ENCODE measurements at places on chromosomes 5 and 9. TPM values are rescaled to one million over a fixed set of nuclear protein-coding genes. Genes with fewer than 3 reads are reported as not detected.

DNA sequence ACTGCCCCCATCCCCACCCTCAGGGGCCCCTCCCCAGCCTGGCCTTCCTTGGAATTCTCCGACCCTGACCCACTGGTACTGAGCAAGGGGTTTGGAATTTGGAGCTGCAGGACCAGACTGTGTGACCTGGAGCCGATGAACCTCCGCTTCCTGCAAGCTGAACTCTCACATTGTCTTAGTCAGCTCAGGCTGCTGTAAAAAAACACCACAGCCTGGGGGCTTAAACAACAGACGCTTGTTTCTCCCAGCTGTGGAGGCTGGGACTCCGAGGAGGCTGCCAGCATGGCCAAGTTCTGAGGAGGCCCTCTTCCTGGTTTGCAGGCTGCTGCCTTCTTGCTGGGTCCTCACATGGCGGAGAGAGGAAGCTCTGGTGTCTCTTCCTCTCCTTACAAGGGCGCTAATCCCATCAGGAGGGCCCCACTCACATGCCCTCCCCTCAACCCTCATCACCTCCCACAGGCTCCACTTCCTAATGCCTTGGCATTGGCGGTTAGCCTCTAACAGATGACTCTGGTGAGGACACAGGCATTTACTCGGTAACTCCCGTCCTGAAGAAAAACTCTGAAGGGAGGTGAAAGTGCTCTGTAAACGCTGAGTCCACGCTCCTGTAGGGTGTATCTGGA is 42.4 kb downstream of the C5orf15 start:
- DNase-seq = no peak
- peaks cover 14% of the 10 kb centered on the region for H3K4me1 ChIP-seq
- no peaks in the 10 kb centered on the region for H3K27me3 ChIP-seq
- H3K4me3 ChIP-seq = no peak overlapping the region
- H3K27ac ChIP-seq = no peak overlapping the region

GRCh38 chr5:72815580-72816283 is 729 bp upstream of the TNPO1 start:
- no peaks in the 10 kb centered on the region for H3K27me3 ChIP-seq
- DNase-seq = no peak
- H3K4me3 ChIP-seq = peak overlapping the region; percentile 78
- H3K4me1 ChIP-seq = peaks cover 17% of the 10 kb centered on the region
- peak overlapping the region; percentile 99 for H3K27ac ChIP-seq

DNA sequence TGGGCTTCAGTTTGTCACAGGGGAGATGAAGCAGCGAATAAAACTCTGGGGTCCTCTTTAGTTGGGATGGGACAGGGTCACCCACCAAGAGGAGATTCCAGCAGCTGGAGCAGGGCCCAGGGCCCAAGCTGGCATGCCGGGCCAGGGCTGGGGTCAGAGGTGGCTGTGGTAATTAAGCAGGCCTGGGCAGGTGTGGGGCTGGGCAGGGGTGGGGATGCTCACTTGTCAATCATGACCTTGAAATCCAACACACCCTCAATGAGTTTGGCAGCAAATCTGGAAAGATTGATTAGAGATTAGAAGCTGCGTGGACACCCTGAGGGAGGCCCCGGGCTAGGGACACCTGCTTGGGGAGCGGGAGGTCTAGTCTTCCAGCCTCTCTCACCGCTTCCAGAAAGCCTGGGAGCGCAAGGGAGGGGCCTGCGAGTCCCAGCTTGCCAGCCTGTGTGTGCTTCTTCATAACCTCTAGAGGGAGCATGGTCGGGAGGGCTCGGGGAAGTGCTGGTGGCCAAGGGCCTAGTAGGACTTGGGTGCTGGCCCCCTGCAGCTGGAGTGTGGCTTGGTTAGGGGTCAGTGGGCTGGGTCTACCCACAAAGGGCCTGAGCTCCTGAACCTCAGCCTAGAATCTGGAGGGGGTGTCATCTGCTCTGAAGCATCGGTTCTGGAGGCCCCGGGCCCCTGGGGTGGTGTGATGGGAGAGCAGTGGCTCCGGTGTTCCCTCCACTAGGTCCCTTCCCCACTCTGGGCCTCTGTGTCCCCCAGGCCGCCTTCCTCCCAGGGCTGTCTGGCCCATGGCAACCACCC is 7.6 kb downstream of the CRAT start:
- no peaks in the 10 kb centered on the region for H3K36me3 ChIP-seq
- DNase-seq = peak; percentile 64
- peaks cover 10% of the 10 kb centered on the region for H3K4me1 ChIP-seq
- no peaks in the 10 kb centered on the region for H3K27me3 ChIP-seq
- no peak overlapping the region for H3K27ac ChIP-seq
- no peak overlapping the region for H3K4me3 ChIP-seq

DNA sequence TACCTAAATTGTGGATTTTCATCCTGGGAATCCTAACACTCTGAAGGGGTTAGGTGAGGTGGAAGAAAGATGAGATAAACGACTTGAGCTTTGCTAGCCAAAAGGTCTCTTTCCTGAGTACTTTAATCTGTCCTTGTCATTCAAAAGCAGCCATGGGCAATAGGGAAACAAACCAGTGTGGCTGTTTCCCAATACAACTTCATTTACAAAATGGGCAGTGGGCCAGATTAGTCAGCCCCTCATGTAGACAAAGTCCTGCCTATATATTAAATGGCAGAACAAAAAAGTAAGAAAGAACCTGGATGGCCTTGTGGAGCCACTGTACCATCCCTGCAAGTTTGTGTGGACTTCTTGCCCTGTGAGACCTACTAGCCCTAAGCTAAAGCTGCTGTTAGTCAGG is 51.0 kb upstream of the NFIL3 start:
- H3K27me3 ChIP-seq = no peaks in the 10 kb centered on the region
- H3K4me3 ChIP-seq = no peak overlapping the region
- no peaks in the 10 kb centered on the region for H3K36me3 ChIP-seq
- no peaks in the 10 kb centered on the region for H3K4me1 ChIP-seq
- no peak overlapping the region for H3K27ac ChIP-seq

- no peak overlapping the region for H3K4me3 ChIP-seq
- H3K27me3 ChIP-seq = peaks cover 59% of the 10 kb centered on the region
- no peaks in the 10 kb centered on the region for H3K36me3 ChIP-seq
- peaks cover 29% of the 10 kb centered on the region for H3K4me1 ChIP-seq
These were observed 8.4 kb downstream of the IRX2 start for GRCh38 chr5:2742921-2743679.

- H3K27ac ChIP-seq = peak overlapping the region; percentile 98
- H3K36me3 ChIP-seq = no peaks in the 10 kb centered on the region
- H3K27me3 ChIP-seq = no peaks in the 10 kb centered on the region
- H3K4me3 ChIP-seq = no peak overlapping the region
- H3K4me1 ChIP-seq = peaks cover 39% of the 10 kb centered on the region
- DNase-seq = peak; percentile 83
These were observed 25.1 kb upstream of the CDKN2AIPNL start for GRCh38 chr5:134436523-134437339.

DNA sequence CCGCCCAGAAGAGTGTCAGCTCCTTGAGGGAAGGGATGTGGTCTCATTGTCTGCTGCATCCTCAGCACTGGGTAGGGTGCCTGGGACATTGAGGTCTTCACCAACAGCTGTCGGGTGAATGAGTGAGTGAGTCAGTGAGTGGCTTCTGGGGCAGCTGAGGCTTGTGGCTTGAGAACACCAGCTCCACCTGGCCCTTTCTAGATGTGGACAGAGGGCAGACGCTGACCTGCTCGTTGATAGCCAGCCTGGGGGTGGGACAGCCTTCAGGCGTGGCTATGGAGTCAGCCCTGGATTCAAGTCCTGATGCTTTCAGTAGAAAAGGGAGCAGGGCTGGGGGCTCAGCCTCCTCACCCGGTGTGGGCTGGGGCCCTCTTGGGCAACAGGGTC is 215.1 kb downstream of the C9orf50 start:
- DNase-seq = no peak
- peaks cover 59% of the 10 kb centered on the region for H3K4me1 ChIP-seq
- H3K36me3 ChIP-seq = no peaks in the 10 kb centered on the region

- H3K4me1 ChIP-seq = no peaks in the 10 kb centered on the region
- no peaks in the 10 kb centered on the region for H3K27me3 ChIP-seq
- no peak overlapping the region for H3K27ac ChIP-seq
- no peaks in the 10 kb centered on the region for H3K36me3 ChIP-seq
- H3K4me3 ChIP-seq = no peak overlapping the region
- no peak for DNase-seq
These were observed 86.9 kb downstream of the PTPN3 start for GRCh38 chr9:109411069-109411761.

DNA sequence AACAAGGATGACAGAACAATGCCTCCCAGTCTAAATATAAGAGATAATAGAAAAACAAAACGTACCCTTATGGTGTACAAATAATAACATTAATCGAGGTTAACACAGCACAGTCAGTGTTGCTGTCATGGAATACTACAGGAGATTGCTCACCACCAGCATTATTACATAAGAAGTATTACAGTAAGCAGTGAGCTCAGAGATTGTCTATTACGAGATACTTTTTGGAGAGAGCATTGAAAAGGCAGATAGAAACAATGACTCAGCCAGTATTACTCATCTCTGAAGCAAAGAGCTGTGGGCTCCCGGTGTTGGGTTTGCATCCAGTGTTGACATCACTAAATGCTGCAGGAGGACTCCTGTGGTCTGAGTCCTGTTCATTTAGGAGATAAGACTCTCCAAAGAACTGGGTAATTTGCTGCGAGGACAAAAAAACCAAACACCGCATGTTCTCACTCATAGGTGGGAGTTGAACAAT is 191.9 kb upstream of the SEMA6A start:
- H3K27ac ChIP-seq = no peak overlapping the region
- peaks cover 5% of the 10 kb centered on the region for H3K4me1 ChIP-seq
- peak; percentile 73 for DNase-seq
- H3K4me3 ChIP-seq = no peak overlapping the region

DNA sequence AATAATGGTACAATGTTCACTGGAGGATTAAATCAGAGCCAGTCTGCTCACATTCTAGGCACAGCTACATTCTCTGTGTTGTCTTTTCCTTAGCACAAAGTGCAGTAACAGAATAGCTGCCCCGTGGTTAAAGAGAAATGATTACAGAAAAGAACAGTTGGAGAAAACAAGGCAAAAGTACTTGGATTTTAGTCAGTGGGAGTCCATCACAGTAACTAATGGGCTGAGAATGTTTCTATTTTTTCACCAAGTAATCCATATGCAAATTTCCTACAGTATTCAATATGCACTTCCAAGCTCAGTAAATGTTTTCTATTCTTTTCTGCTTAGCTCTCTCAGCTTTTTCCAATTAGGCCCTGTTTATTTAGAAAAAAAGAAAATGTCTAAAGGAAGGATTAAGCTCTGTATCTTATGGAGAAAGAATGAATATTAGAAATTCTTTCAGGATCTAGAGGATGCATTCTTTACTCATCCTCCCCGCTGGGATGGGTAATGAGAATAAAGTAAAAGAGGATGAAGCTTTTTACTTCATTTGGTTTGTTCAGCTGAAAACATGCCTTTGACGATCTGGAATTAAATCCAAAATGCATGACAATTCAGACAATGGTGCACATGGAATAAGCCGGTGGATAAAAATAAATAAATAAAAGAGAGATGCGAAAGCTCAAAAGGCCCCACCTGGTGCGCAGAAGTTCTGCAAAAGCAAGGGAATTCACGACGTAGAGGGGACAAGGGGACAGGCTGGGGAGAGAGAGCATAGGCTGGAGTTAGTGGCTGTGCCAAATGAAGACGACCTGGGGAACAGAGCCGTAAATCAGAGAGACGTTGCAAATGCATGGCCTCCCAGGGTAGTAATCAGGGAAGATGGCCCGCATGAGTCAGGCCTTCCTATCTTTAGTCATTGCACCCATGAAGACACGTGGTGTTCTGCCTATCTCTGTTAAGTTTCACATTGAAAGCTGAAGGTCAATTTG is 345.2 kb downstream of the GLIS3 start:
- H3K4me1 ChIP-seq = peaks cover 21% of the 10 kb centered on the region
- H3K27ac ChIP-seq = peak overlapping the region; percentile 66

DNA sequence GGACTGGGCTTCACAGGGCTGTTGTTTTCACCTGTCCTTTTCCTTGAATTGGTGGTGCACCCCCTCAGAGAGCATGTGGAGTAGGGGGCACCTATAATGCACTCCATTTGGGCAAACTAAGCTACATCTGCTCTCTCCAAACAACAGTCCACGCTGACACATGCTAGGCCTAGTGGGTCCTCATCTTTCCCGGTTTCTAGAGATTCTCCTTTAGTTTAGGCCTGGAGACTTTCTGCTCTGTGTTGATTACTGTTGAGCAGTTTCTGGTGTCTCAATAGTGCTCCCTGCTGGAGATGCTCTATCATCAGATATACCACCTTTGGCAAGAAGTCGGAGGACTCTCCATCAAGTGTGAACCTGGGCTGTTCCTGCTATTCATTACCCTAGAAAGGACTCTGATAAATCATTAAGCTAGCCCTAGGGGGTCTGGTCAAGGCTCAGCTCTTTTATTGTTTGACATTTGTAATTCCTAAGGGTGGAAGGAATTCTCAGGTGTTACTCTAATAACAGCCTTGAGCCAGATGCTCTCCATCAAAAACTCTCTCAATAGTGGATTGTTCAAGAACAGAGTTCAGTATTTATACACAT is 64.0 kb upstream of the FYB1 start:
- H3K27ac ChIP-seq = no peak overlapping the region
- H3K27me3 ChIP-seq = no peaks in the 10 kb centered on the region
- peak; percentile 82 for DNase-seq
- no peaks in the 10 kb centered on the region for H3K4me1 ChIP-seq
- H3K36me3 ChIP-seq = no peaks in the 10 kb centered on the region

GRCh38 chr9:6855860-6856259 is 98.1 kb downstream of the KDM4C start:
- no peak overlapping the region for H3K27ac ChIP-seq
- no peak for DNase-seq
- H3K4me1 ChIP-seq = no peaks in the 10 kb centered on the region
- H3K4me3 ChIP-seq = no peak overlapping the region
- no peaks in the 10 kb centered on the region for H3K36me3 ChIP-seq

GRCh38 chr5:135129307-135129706 is 95.3 kb upstream of the PITX1 start:
- H3K4me1 ChIP-seq = peaks cover 22% of the 10 kb centered on the region
- no peak overlapping the region for H3K27ac ChIP-seq
- H3K4me3 ChIP-seq = no peak overlapping the region
- no peaks in the 10 kb centered on the region for H3K36me3 ChIP-seq
- no peaks in the 10 kb centered on the region for H3K27me3 ChIP-seq

HSPB3 gene
- 0.77 TPM for polyA plus RNA-seq

MYO10 gene
- polyA plus RNA-seq = 52.4 TPM

NFIB gene
- polyA plus RNA-seq = 15.2 TPM

SPACA9 gene
- polyA plus RNA-seq = 3.3 TPM

CDC20B gene
- polyA plus RNA-seq = 0.12 TPM

CCDC152 gene
- polyA plus RNA-seq = 46.1 TPM

PFN3 gene
- polyA plus RNA-seq = not detected

BAAT gene
- polyA plus RNA-seq = 19.8 TPM

POC5 gene
- polyA plus RNA-seq = 5.2 TPM

ANXA2R gene
- 3.2 TPM for polyA plus RNA-seq

ELOVL7 gene
- polyA plus RNA-seq = 15.2 TPM

Data from hepatocyte (in vitro differentiated cells).